ENCODE measurements at places on chromosomes 1 and 21. TPM values are rescaled to one million over a fixed set of nuclear protein-coding genes. Genes with fewer than 3 reads are reported as not detected.
A peak's percentile ranks its signal among the peaks of the same experiment; 100 is the strongest.

GRCh38 chr1:109392788-109393616 is 4.7 kb downstream of the SORT1 start:
- H3K4me1 ChIP-seq: no peaks in the 10 kb centered on the region
- no peaks in the 10 kb centered on the region for H3K27me3 ChIP-seq
- H3K27ac ChIP-seq: peak overlapping the region; percentile 90
- peak overlapping the region; percentile 17 for H3K4me3 ChIP-seq
- peak; percentile 34 for DNase-seq
- H3K36me3 ChIP-seq: no peaks in the 10 kb centered on the region

- no peak overlapping the region for H3K27ac ChIP-seq
- no peaks in the 10 kb centered on the region for H3K4me1 ChIP-seq
- no peaks in the 10 kb centered on the region for H3K27me3 ChIP-seq
- H3K4me3 ChIP-seq: no peak overlapping the region
- no peak for DNase-seq
These were observed 20.5 kb downstream of the HTR1D start for GRCh38 chr1:23196627-23197328.

DNA sequence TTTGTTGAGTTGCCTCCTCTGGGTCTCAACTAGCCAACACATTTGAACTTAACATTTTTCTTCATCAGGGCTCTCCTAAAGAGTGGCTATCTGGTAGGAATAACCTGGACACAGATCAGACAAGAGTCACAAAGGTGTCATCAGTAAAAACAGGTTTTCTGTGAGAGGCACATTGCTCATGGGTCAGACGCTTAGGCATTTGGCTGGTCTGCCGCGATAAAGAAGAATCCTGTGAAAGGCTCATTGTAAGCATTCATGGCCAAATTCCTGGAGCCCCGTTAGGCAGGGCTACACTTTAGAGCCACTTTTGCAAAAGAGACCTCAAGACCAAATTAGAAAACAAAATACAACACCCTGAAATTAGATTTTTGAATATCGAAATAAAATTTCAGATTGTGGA is 64.2 kb upstream of the PDE4B start:
- no peak overlapping the region for H3K4me3 ChIP-seq
- H3K36me3 ChIP-seq: no peaks in the 10 kb centered on the region
- H3K4me1 ChIP-seq: no peaks in the 10 kb centered on the region
- H3K27me3 ChIP-seq: no peaks in the 10 kb centered on the region

DNA sequence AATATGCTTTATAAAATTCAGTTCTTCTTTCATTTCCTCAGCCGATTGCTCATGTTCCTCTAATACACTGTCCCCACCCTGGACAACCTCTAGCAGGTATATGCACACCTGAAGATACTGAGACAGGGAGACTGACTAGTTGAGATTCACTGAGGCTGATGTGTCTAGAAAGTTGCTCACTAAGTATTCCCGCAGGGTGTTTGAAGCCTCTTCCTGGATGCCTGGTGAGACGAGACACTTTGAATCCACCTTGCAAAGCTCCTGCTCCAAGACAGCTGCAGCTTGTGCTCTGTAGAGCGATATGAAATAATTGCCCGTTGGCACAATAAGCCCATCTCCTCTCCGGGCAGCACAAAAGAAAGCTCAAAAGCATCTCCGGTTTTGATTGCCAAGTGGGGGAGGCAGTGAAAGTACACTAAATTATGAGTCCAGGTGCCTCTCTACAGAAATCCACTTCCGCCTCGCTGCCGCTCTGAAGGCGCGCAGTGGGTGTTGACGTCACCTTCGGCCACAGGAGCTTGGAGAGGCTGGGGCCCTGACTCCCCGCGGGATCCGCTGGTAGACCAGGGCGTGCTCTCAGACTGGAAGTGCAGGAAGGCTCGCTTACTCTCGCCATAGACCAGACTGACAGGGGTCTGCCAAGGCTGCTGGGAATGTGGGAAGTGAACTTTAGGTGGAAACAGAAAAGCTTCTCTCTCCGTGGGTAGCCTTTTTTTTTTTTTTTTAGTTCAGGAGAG is 46.3 kb downstream of the GPA33 start:
- H3K27ac ChIP-seq: no peak overlapping the region
- H3K27me3 ChIP-seq: no peaks in the 10 kb centered on the region
- H3K36me3 ChIP-seq: no peaks in the 10 kb centered on the region
- H3K4me3 ChIP-seq: no peak overlapping the region
- peaks cover 10% of the 10 kb centered on the region for H3K4me1 ChIP-seq

DNA sequence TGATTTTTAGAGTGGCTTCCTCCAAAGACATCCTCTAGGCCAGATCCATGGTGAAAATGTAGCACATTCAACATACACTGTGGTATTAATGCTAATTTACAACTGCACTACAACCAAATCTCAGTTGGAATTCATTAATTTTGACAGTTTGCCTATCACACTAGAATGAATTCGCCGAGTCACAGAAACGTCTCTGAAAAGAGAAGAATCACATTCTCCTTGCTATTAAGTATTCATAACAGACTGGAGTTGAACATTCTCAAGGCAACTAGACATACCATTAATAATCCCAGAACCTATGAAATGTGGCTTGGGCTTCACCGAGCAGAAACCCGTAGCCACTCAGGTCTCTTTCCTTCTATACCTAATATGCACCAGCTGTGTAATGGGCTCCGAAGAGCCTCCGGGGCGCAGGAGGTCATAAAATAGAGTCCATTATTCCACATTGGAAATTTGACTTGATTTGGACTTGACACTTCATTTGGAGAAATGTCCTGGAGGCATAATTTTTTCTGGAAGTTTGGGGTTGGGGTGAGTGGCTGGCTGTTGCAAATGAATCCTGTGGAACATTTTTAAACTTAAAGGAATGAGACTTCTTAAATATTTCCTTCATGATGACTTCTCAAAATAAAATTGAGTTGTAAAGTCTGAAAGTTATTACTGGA is 117.1 kb downstream of the DSCAM start:
- H3K4me3 ChIP-seq: no peak overlapping the region
- H3K27me3 ChIP-seq: no peaks in the 10 kb centered on the region
- no peak overlapping the region for H3K27ac ChIP-seq
- H3K36me3 ChIP-seq: no peaks in the 10 kb centered on the region

- H3K4me3 ChIP-seq: no peak overlapping the region
- DNase-seq: no peak
- no peak overlapping the region for H3K27ac ChIP-seq
- H3K27me3 ChIP-seq: no peaks in the 10 kb centered on the region
- H3K4me1 ChIP-seq: no peaks in the 10 kb centered on the region
- no peaks in the 10 kb centered on the region for H3K36me3 ChIP-seq
These were observed 1407.2 kb downstream of the MRPL39 start for GRCh38 chr21:24200052-24200451.

- no peak overlapping the region for H3K27ac ChIP-seq
- no peaks in the 10 kb centered on the region for H3K27me3 ChIP-seq
- DNase-seq: no peak
- H3K4me3 ChIP-seq: no peak overlapping the region
- no peaks in the 10 kb centered on the region for H3K36me3 ChIP-seq
These were observed 18.7 kb upstream of the AK2 start for GRCh38 chr1:33055210-33056008.

DNA sequence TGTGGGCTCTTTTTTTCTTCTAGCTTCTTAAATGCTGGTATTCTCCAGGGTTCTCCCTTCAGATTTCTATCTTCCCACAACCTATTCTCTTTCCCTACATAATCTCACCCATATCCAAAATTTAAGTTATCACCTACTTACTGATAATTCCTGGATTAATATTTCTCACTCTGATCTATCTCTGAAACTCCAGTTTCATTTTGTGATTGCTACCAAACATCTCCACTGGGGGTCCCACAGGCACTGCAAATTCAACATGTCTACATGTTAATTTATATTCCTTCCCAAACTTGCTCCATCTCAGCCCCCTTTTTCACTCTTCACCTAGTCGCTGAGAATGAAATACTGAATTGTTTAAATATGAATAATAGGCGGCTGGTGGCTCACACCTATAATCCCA is 9.9 kb upstream of the C1orf141 start:
- peaks cover 16% of the 10 kb centered on the region for H3K4me1 ChIP-seq
- no peaks in the 10 kb centered on the region for H3K27me3 ChIP-seq

GRCh38 chr1:50553921-50554320 is 130.7 kb upstream of the DMRTA2 start:
- H3K27me3 ChIP-seq: no peaks in the 10 kb centered on the region
- no peak overlapping the region for H3K4me3 ChIP-seq
- H3K36me3 ChIP-seq: peaks cover 1% of the 10 kb centered on the region
- no peak overlapping the region for H3K27ac ChIP-seq

DNA sequence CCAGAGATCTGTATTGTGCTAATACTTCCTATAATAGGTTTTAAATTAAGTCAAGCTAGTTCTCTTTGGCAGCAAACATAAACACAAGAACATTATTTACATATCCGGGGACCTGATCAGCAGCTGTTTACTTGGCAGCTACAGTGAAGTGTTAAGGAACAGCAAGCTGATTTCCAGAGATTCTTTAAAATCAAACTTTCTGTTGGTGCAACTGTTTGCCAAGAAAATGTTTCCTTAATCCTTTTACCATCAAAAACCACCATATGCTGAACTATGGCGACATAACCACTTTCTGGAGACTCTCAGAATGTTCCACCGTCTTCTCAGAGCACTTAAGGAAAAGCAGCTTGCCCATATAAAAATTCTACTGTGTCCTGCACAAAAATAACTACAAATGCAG is 107.0 kb upstream of the KRTAP19-8 start:
- no peak for DNase-seq
- no peaks in the 10 kb centered on the region for H3K36me3 ChIP-seq
- H3K27ac ChIP-seq: no peak overlapping the region

DNA sequence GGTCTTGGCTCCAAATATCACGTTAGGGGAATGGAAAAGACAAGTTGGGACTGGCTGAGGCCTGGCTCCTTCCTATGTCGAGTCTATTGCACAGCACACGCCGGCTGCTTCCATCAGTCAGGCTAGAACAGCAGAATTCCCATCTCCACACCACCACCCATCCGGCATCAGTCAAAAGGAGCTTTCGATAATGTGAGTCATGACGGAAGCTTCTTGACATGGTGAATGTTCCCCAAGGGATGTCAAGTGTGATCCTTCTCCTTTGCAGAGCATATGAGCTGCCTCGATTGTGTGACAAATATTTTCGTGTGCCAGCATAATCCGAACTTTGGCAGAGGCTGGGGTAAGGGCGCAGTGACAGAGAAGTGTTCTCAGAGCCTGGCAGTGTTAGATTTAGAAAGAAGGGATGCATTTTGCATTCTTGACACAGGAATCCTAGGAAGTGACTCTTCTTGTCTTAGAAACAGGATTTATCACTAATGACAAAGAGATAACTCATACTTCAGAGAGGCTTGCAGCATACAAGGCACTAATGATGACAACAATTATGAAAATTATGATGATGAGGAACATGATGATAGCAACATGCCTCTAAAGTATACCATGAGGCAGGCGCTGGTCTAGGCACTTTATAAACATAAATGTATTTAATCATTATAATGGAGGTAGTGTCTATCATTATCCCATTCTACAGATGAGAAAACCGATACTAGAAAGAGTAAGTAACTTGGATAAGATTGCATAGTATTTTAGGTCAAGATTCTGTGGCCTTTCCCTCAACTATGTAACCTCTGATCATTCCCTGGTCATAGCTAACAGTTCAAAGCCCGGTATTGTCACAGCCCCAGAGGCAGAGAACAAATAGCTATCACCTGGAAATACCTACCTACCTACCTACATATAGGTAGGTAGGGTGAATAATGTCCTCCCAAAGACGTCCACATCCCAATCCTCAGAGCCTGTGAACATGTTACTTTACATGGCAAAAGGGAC is 135.0 kb downstream of the KCNJ6 start:
- no peaks in the 10 kb centered on the region for H3K4me1 ChIP-seq
- H3K4me3 ChIP-seq: no peak overlapping the region
- no peak overlapping the region for H3K27ac ChIP-seq
- no peaks in the 10 kb centered on the region for H3K27me3 ChIP-seq
- no peaks in the 10 kb centered on the region for H3K36me3 ChIP-seq

CFHR4 gene
- total RNA-seq: not detected

HTR6 gene
- total RNA-seq: not detected

PTAFR gene
- total RNA-seq: 7.6 TPM

ZNF648 gene
- 0.20 TPM for total RNA-seq

SLC19A2 gene
- total RNA-seq: 44.8 TPM

THRAP3 gene
- 102 TPM for total RNA-seq

ANKRD45 gene
- 1.8 TPM for total RNA-seq
